ENCODE measurements at places on chromosomes 11 and 22.

DNA sequence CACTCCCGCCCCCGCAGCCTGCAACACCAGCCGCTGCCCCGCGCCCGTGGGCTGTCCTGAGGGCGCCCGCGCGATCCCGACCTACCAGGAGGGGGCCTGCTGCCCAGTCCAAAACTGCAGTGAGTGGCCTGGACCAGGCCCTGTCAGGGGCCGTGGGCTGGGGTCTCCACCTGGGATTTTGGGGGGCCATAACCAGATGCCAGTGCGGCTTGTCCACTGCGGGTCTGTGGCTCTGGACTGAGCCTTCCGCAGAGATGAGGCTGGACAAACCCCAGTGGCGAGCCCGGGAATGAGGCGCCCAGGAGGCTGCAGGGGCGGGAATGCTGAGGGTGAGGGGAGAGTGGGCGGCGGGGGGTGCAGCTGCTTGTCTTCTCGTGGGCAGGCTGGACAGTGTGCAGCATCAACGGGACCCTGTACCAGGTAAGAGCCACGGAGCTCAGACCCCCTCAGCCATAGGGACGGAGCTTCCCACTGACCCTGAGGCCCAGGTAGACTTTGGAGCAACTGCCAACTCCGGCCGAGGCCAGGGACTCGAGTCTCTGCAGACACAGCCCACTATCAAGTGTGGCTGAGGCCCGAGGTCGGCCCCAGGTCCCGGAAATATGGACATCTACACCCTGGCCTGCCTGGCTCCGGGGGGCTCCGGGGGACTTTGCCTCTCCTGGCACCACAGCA is 24.8 kb upstream of the MUC5B start:
- DNase-seq: no peak

DNA sequence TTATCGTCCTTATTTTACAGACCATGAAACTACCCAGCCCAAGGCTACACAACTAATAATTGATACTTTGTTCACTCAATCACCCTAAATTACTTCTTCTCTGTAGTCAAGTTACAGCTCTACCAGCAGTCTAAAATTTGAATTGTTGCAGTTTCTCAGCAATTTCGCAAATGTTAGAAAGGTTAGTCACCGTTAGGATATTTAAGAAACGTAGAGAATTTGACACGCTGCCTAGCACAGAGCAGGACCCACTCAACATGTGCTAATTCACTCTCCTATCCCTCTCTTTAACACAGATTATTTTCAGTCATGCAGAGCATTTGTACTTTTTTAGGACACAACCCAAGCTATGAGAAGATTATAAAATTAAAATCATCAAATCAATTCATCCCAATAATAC is 771.1 kb upstream of the LUZP2 start:
- DNase-seq: no peak

GRCh38 chr22:20243537-20244249 is 24.4 kb downstream of the RTN4R start:
- peak; percentile 27 for DNase-seq

GRCh38 chr11:11450744-11451362 is 97.8 kb upstream of the CSNK2A3 start:
- no peak for DNase-seq

DNA sequence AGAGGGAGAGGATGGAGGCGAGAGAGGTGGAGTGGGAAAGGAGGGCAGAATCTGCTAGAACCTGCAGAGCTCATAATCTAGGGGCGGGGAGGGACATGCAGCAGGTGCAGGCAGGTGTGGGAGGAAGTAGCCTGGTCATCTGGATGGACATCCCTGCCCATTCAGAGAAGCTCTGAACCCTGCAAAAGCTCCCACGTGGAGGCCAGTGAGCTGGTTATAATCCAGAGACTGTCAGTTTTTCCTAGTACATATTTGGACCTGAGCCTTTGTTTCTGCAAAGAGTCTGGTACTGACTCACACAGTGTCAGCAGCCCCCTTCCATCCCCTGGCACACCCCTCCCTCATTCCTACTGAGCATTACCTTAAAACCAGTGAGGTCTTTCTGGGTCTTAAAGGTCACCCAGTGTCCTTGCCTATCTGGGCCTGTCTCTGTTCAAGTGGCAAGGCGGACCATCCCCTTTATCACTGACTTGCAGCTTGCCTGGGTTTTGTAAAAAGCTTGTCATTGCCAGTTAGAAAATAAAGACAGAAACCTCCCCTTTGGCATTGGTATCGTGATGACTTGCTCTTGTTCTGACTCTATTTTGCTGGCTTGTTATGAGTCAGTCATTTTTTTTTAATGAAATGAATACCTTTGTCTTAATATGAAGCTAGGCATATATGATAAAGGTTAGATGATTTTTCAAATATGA is 26.1 kb downstream of the PTPRJ start:
- no peak for DNase-seq

GRCh38 chr11:63564056-63564774 is 1.0 kb upstream of the PLAAT2 start:
- no peak for DNase-seq

DNA sequence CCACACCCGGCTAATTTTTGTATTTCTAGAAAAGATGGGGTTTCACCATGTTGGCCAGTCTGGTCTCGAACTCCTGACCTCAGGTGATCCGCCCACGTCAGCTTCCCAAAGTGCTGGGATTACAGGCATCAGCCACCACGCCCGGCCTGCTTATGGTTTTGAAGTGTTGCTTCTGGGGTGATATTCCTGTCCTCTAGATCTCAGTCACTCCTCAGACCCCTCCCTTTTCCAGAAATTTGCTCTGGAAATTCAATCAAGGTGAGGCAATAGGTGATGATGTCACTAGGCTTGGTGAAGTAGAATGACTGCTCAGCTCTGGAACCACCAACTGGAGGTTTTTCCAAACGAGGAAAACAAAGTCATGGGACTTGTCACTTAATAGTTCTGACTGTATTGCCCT is 36.6 kb upstream of the CREB3L1 start:
- no peak for DNase-seq

- DNase-seq: no peak
Observed at GRCh38 chr11:6894097-6894496, 1.8 kb upstream of the OR2D2 start.

DNA sequence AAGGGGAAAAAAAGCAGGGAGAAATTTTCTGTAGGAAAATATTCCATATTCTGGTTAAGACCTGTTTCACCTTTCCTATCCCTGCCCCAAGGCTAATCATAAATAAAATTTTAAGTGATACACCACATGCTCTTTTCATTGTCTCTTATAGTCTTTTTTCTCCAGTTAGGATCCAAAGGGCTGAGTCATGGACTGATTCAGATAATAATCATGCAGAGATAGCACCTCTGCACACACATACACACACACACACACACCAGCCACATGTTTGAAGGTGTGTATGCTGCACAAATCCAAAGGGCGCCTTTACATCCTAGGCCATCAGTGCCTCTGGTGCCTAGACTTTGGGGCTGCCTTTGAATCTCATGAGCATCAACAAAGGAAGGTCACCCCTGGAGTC is 35.5 kb upstream of the CWF19L2 start:
- DNase-seq: no peak

DNA sequence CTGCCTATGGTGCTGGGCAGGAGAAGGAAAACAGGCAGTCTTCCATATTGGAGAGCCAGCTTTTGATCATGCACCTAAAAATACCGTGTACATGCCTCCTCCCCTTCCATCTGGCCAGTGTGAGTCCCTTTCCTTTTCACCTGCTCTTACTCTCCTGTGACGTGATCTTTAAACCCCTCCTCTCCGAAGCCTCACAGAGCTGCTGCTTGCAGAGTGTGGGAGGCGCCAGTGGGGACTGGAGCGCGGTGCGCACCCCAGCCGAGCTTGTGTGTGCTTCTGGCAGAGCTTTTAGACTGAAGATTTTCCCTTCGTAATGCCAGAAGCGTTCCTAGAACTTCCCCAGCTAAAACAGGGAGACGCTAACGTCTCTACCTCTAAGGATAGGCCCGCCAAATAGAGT is 29.8 kb downstream of the MUC6 start:
- no peak for DNase-seq

DNA sequence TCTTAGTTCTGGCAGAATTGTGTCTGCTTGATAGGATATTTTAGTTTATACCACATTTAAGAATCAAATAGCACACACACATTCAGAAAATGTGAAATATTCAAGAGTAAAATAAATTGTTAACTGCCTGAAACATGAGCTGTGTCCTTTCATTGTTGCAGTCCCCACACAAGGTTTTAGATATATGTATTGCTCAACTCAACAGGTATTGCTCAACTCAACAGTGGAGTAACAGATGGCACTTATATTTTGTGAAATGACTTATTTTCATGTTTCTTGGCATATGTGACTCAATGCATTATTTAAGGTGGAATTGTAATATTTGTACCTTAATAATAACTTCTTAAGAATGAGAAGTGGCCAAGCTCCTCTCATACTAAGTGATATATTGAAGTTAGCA is 760.3 kb downstream of the CNTN5 start:
- DNase-seq: no peak

DNA sequence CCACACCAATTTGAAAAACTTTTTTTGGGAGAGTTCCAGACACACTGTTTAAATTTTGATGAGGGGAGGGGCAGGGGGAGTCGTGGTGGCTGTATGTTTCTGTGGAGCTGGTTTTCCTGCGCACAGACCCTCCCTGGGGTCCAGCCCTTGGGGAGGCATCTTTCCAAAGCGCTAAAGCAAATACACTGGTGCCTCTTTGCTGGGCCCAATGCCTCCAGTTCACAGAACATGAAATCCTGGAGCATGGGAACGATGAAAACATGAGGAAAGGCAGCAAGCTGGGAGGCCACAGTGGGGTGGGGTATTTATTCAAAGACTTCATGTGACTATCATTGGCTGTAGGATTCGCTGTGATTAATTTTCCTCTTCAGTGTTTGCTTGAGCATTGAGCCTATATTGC is 135.3 kb downstream of the CCDC34 start:
- DNase-seq: no peak

GRCh38 chr11:88692306-88693086 is 355.0 kb upstream of the CTSC start:
- no peak for DNase-seq

DNA sequence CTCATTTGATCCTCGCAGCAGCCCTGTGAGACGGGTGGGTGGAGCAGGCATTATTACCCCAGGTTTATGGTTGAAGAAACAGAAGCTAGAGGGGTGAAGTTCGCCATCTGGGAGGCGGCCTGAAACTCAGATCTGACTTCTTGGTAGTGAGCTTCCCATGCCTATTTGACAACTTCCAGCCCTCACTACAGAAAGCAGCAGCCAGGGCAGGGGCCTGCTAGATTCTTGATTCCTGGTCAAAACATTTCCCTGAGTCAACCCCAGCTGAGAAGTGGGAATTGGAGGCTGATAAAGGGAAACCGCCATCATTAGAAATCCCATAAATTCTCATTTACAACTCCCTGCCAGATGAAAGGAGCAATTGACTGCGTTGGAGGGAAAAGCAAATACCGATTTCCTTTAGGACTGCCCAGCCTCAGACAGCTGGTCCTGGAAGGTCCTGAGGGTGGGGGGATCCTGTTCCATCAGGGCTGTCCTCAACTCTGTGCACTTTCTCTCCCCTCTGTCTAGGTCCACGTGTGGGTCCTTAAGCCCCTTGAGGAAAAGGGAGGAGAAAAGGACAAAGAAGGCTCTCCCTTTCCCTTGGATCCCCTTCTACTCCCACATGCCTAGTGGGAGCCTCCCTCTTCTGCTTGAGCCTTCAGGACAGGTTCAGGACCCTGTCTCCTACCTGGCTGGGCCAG is 10.2 kb upstream of the NECTIN1 start:
- no peak for DNase-seq

DNA sequence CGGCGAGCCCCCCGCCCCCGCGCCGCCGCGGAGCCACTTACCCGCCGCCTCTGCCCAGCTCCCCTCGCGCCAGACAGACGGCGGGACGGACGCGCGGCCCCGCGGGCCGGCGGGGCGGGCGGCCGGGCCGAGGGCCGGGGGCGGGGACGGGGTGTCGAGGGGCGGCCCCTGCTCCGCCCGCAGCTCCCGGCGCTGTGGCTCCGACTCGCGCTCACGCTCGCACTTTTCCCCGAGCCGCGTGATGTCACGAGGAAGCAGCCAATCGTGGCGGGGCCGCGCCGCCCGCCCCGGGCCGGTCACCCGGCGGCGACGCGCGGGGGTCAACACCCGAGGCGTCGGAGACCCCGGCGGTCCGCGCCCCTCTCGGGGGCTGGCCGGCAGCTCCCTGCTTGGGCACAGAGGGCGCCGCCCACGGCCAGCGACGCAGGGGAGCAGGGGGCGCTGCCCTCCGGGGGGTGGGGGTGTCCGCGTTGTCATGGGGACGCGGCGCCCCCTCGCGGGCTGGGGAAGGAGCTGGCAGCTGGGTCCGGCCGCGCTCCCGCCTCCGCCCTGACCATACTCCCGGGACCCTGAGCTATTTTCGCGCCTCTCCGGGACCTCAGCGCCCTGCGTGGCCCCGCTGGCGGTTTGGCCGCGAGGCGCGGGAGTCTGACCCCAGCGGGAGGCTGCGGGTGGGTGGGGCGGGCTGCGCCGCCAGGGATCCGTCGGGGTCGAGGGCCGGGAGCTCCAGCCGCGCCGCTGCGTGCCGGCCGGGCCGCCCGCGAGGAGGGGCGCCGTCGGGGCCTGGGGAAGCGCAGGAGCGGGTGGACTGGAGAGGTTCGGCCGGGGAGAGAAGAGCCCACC is at the start of gene CHRM4:
TSS of gene CHRM4 (minus strand) at position 199 of the 843 bp plus-strand sequence. CDS start 5,219 bp downstream, outside the sequence.
- DNase-seq: no peak

DNA sequence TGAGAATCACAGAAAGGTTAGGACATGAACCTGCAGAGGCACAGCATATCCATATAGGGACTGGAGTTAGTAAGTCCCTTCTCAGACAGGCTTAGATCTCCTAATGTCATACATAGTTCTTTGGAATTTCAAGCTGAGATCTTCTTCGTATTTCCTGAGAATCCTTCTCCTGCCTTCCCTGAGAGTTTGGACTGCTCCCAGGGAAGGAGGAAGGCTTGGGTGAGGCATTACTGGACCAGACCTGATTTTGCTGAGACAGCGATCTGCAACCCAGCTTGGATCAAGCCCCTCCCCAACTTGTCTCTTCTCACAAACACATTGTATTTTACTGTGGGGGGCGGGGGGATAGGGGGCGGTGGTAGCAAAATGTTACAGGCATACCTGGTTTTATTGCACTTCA is 108.5 kb downstream of the TSPAN18 start:
- DNase-seq: no peak

- DNase-seq: no peak
Observed at GRCh38 chr11:29527391-29527936, 489.4 kb downstream of the KCNA4 start.

DNA sequence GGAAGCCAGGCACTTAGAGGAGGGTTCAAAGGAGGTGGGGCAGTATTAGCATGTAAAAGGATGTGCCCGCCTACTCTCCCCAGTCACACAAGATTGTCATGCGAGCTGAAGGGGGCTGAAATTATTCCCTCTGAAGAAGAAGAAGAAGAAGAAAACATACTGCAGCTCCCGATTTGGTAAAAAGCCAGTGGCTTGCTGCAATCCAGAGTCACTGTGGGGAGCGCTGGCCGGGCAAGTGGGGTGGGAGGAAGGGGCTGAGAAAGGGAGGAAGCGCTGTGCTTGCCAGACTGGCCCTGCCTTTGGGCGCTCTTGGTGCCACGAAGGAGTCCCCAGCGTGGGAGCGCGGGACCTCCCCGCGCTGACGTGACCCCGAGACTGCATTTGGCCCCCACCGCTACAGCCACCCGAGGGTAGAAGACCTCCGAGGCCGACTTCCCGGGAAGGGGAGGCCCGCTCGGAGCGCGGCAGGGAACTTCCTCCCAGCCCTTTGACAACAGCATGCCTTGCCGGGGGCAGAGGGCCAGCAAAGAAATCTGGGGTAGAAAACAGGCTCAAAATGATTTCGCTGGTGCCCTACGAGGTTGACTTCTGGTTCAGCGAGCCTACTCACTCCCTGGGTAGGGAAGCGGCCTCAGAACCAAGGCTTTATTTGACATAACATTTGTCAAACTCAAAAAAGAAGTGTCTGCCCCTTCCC is 906.3 kb downstream of the DLG2 start:
- no peak for DNase-seq

- DNase-seq: no peak
Observed at GRCh38 chr11:100152766-100153165, 534.3 kb upstream of the ARHGAP42 start.

- DNase-seq: no peak
Observed at GRCh38 chr11:34836958-34837856, 79.0 kb downstream of the APIP start.

All from activated naive CD4-positive, alpha-beta T cell (primary cell).